Stimulated activated CD4-positive, alpha-beta T cell treated with anti-CD3 and anti-CD28 coated beads, Interleukin-15, amount 100 ng/mL, for 48 hours (primary cell): ENCODE measurements at places on chromosomes 16 and 17.

- DNase-seq: no peak
Measured at GRCh38 chr17:17077101-17077500, 34.8 kb downstream of the MPRIP start.

- peak; percentile 11 for DNase-seq
Measured at GRCh38 chr16:66740010-66740409, 11.4 kb downstream of the DYNC1LI2 start.

DNA sequence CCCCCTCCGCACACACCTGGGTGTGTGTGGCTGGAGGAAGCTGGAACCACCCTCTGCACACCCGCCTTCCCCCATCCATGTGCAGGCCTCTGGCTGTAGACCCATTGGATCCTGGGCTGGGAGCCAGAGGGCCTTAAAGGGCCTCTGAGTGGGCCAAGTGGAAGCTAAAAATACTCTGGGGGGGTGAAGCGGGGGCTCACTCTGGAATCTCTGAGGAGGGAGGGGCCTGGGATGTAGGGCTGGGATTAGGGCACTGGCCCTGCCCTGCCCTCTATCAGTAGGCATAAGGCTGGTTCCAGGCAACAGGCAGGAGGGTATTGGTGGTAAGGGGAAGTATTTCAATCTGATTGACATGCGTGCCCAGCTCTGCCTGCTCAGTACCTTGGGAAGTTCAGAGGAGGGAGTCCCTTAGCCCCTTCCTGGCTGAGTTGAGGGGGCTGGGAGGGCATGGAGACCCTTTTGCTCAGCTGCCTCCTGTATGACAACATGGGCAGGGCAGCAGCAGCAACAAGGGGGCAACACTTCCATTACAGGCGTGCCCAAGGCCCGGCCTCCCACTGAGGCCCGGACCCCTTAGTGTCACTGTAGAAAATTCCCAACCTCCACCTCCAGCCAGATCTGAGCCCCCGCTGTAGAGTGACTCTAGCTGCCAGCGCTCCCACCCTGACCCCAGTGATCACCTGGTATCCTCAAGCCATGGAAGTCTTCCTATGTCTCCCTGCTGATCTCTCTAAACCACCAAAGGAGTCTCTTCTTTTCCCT lies 5.2 kb downstream of the ITGA3 start:
- no peak for DNase-seq

GRCh38 chr16:85393674-85394451 lies 219.3 kb upstream of the GSE1 start:
- peak; percentile 62 for DNase-seq

GRCh38 chr17:492022-492413 lies 139.4 kb upstream of the RPH3AL start:
- no peak for DNase-seq

DNA sequence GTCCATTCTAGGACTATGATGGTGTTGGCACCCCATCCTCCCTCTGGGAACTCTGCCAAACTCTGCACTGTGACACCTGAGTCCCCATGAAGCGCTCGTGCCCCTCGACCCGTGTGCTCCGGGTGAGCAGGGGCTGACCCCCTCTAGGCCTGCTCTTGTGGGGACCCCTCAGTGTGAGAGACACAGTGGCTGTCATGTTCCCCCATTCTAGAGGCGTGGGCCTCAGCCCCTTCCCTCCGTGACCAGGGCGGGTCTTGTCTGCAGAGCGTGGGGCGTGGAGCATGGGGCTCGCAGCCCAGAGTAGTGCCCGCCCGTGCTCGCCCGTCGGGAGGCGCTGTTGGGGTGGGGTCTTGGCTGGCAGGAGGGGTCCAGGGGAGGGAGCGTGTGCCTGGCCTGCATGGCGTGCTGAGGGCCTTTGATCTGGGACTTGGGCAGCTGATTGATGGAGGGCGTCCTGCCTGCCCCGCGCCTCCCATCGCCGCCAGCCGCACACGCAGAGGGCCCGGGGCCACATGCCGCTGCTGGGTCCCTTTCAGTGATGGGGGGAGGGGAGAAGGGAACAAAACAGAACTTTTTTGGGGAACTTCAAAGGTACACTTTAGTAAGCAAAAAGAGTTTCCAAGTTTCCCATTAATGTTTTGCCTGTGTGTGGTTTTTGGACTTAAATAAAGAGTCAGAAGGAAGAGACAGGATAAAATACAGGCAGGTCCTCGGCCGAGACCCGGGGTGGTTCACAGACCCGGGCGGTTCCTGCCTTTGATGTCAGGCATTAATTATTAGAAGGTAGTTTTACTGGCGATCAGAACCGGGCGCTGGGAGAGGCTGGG lies 22.5 kb downstream of the CENPX start:
- no peak for DNase-seq
